NAMALWA (cell line): ENCODE measurements at places on chromosomes 6 and 20.
A peak's percentile ranks its signal among the peaks of the same experiment; 100 is the strongest.

DNA sequence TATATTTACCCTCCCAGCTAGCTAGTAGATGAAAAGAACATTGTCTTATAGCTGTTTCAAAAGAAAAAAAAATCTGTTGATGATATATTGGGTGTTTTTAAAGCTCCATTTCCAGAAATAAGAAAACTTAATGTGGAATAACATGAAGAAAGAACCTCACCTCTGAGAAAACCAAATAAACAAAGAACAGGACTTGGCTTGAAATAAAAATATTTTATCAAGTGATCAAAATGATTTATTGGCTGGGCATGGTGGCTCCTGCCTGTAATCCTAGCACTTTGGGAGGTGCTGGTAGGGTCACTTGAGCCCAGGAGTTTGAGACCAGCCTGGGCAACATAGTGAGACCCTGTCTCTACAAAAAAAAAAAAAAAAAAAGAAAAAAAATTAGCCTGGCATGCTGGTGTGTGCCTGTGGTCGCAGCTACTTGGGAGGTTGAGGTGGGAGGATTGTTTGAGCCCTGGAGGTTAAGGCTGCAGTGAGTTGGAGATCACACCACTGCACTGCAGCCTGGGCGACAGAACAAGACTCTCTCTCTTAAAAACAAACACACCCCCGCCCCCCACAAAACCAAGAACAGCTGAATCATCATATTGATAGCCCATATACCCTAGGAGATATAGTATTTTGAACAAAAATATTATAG lies 7.9 kb downstream of the RNF24 start:
- DNase-seq, result no peak

DNA sequence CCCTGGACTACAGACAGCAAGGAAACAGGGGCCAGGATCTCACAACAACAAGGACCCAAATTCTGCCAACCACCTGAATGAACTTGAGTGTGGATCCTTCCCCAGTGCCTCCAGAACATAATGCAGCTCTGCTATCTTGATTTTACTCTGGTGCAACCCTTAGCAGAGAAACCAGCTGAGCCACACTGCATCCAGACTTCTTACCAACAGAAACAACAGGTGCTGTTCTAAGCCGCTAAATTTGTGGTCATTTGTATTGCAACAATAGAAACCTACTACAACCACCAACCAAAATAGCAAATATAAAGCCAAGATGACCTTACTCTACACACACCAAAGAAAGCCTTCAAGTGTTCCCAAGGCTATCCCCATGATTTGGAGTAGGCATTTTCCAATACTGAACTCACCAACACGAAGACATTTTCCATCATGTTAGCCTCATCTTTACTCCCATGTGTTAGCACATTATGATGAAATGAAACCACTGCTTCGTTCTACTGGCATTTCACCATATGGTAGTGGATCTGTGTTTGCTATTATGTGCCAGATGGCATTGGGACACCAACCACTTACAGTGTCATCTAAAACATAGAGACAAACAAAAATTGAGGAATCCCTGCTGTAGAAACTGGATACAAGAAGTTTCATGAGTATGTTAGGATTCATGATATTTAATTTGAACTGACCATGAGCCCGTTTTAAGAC lies 249.8 kb upstream of the ID4 start:
- DNase-seq, result peak; percentile 55

GRCh38 chr6:105317607-105318533 lies 85.0 kb downstream of the PREP start:
- no peak for DNase-seq

DNA sequence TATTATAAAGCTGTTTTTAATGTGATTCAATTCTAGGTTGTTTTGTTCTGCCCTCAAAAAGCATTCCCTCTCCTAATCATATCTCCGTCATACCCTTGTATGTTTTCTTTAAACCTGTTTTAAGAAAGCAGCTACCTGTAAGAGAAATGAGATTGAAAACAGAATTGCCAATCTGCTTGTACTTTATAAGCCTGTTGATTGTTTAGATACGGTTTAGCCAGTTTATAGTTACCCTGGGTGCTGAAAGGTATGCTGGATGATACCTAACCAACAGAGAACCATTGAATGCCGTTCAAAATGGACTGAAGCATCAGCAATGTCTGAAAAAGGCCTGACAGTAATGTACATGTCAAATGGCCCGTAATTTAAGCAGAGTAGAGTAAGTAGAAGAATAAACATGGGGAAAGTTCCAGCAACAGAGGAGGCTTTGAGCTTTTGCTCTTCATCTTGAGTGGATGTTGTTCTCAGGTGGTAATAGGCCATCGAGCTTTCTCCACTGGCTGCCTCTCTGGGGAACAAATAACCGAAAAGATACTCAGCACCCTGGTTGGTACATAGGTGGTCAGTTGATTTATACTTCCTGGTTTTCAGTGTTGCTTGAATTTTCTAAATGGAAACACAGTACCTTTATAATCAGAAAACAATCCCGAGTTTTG lies 27.5 kb downstream of the PTPN1 start:
- no peak for DNase-seq

- DNase-seq, result no peak
Observed at GRCh38 chr6:169075211-169075914, 178.3 kb downstream of the THBS2 start.

GRCh38 chr6:82015526-82015925 lies 232.0 kb downstream of the IBTK start:
- no peak for DNase-seq

DNA sequence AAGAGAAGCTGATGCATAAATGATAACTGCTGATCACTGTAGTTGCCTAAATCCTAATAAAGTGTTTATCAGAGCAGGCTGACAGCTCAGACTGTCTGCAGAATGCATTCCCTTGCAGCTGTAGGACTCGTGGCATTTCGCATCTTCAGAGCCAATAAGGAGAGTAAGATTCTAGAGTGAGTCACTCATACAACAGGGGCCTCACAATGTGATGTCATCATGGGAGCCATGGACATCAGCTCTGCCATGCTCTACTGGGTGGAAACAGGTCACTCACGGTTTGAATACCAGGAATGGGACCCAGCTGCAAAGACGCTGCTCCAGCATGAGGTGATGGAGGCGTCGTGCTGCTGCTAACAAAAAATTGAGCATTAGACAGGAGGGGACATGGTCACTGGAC lies 7.4 kb downstream of the FAM209B start:
- no peak for DNase-seq

- no peak for DNase-seq
Observed at GRCh38 chr20:35006531-35006971, 50.9 kb downstream of the MYH7B start.

DNA sequence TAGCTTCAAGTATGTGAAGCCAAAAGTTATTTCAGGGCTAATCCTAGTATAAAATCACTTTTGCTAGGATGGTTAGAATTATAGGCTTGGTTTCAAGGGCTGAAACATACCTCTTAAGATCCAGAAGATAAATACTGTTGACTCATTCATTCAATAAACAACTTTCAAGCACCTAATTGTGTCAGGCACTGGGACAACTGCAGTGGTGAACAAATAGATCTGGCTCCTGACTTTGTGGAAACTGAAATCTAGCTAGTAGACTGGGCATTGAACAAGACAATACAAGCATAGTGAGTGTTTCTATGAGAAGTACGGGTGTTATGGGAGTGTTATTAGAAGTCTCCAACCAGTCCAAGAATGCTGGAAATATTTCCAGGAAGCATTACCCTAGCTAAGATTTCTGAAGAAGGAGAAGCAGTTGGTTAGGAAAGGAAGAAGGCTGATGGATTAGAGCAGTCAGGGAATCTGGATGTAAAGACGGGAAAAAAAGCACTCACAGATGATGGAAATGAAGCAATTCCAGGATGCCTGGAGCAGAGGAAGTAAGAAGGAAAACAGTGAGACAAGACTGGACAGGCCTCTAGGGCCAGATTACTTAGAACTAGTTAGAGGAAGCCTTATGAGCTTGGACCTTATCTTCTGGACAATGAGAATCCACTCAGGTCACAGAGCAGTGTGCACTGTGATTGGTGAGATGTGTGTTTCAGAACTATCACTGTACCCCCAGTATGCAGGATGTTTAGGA lies 132.6 kb upstream of the RAB32 start:
- no peak for DNase-seq

- peak; percentile 96 for DNase-seq
Observed at GRCh38 chr6:43715056-43715788, 27.6 kb upstream of the MRPS18A start.

DNA sequence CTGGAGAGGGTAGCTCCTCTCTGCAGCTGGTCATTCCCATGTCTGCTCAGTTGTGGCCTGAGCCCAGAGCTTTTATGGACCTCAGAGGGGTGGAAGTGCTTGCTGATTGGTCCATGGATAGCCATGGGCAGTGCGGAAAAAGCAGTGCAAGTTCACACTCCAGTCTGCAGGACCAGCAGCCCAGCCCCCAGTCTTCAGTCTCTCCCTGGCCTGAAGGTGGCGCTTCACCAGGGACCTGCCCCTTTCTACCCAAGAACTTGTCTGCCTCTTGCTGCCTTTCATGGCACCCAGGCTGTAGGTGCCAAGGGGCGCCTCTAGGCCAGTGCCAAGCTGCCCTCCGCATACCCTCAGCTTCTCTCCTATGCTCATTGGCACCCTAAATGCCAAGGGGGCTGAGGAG lies 91.0 kb downstream of the TBXT start:
- DNase-seq, result peak; percentile 22

DNA sequence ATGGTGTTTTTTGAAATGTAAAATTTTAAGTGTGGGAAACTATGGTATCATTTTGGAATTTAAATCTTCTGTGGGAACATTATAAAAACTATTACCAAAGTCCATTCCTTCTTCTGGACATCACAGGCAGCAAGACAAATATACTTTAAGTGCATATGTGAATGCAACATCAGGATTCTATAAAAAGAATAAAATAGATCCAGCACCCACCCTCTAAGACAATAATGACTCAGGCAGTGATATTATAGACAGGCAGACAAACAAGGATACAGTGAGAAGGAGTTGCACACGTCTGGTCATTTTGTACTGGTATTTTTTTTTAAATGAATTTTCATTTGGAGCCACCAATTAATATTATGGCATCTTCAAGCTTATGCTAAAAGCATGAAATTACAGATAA lies 21.1 kb upstream of the NEDD9 start:
- no peak for DNase-seq

DNA sequence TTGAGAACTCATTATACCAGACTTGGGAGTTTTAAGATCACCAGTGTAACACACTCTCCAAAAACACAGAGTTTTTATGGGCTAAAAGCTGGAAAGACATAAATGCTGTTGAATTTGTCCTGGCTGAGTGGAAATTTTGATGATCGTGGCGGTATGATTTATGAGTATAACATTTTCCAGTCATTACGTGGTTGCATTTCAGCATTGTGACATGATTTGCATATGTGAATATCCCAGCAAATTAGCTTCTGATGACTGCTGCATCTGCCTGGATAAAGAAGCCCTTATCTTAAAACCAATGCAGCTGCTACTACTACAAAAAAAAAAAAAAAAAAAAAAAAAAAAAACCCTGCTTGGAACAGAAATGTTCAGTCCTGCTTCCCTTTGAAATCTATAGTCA lies 850.9 kb downstream of the TFAP2A start:
- no peak for DNase-seq

- no peak for DNase-seq
Observed at GRCh38 chr20:13671512-13671911, 32.8 kb upstream of the TASP1 start.

GRCh38 chr6:79697430-79697829 lies 66.3 kb downstream of the SH3BGRL2 start:
- DNase-seq, result no peak

DNA sequence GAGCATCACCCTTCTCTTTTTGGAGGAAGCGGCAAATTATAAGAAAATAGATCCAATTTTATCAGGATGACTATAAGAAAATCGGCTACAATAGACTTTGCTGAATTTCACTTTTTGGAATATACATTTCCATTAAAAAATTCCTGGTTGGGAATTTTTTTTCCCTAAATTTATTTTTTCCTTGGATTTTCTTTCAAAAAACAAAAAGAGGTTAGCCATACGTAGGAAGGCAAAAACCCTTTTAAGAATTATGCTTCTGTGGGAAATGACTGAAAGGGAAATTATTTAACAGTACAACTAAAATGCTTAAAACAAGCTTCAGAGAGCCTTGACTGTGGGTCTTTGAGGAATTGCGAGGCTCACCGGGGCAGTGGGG lies 86.9 kb downstream of the SLC22A23 start:
- no peak for DNase-seq

DNA sequence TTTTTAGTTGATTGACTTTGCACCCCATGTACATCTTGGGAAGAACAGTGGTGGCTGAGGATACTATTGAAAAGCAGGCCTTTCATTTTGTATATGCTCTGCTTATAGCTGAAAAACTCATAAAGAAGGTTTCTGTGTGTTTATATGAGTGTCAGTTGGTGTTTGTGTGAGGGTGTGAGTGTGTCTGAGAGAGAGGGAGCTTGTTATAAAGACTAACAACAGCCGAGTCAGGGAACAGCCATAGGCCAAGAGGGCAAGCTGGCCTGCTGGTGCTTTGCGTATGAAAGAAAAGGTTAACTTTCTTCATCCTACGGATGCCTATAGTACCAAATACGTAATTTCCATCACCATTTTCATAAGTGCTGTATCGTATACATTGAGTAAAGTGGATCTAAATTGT lies 88.3 kb downstream of the MTHFD1L start:
- no peak for DNase-seq

DNA sequence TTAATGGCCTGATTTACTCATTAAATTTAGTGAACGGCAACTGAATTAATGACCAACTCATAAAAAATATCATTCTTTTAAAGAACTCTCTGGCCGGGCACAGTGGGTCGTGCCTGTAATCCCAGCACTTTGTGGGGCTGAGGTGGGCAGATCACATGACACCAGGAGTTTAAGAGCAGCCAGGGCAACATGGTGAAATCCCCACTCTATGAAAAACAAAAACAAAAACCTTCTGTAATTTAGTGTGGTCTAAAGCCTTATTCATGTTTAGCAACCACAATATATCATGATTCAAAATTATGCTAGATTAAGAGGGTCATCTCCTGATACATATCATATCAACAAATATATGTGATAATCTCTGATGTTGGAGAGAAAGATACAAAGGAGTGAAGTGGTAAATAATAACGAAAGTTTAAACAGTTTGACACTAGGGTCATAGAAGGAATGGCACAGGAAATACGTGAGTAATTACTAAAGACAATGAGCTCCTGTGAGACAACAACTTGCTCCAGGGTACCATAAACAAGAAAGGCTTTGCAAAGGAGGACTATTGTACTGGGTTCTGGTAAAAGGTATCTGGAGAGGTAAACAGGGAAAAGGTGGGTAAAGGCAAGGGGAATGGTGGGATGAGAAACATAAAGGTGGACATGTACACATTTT lies 5.7 kb downstream of the ELOVL4 start:
- DNase-seq, result no peak

- DNase-seq, result no peak
Observed at GRCh38 chr20:53853111-53853713, 217.2 kb downstream of the BCAS1 start.

DNA sequence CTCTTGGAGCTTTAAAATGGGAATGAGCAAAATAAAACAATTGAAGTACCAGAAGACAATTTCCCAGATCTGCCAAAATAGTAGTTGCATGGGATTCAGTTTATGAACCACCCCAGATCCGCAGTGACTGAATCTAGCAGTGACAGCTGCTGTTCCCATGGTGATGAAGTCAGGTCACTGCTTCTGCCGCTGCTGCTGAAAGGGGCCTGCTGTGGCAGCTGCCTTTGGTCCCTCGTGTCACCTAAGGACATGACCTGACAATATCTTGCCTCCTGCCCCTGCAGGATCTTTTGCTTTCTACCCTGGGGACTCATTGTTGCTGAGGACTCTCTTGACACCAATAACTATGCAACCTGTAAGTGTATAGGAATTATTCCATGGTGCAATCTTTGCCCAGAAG lies 34.3 kb upstream of the OGFRL1 start:
- DNase-seq, result no peak
